ENCODE measurements at places on chromosomes 4 and X. TPM values are rescaled to one million over a fixed set of nuclear protein-coding genes. Genes with fewer than 3 reads are reported as not detected.

AMTN gene
- not detected for total RNA-seq

EDA gene
- 6.7 TPM for total RNA-seq

CENPVL1 gene
- total RNA-seq, result not detected

NWD2 gene
- total RNA-seq, result 2.2 TPM

FDCSP gene
- total RNA-seq, result 78.2 TPM

BTK gene
- total RNA-seq, result 19.7 TPM

CLDN22 gene
- total RNA-seq, result not detected

PAPSS1 gene
- 40.6 TPM for total RNA-seq

SSX2 gene
- not detected for total RNA-seq

SULT1E1 gene
- 0.66 TPM for total RNA-seq

DRP2 gene
- under 0.01 TPM for total RNA-seq

NPY2R gene
- total RNA-seq, result 1.6 TPM

SLC10A7 gene
- 17.0 TPM for total RNA-seq

TNMD gene
- 1.3 TPM for total RNA-seq

ADH6 gene
- total RNA-seq, result not detected

TLR3 gene
- 4.3 TPM for total RNA-seq

PPBP gene
- 2.0 TPM for total RNA-seq

PROM1 gene
- total RNA-seq, result 40.0 TPM

IGSF1 gene
- total RNA-seq, result 0.96 TPM

EOLA2 gene
- total RNA-seq, result 21.6 TPM

S100P gene
- 0.29 TPM for total RNA-seq

YIPF7 gene
- 0.73 TPM for total RNA-seq

SRPX2 gene
- 32.6 TPM for total RNA-seq

NPNT gene
- total RNA-seq, result 11.1 TPM

MTNR1A gene
- not detected for total RNA-seq

OTC gene
- total RNA-seq, result 1.4 TPM

FBXW7 gene
- total RNA-seq, result 247 TPM

TMEM154 gene
- total RNA-seq, result 1.3 TPM

KIT gene
- total RNA-seq, result 75.4 TPM

POU3F4 gene
- not detected for total RNA-seq

TMPRSS11B gene
- not detected for total RNA-seq

ZIC3 gene
- total RNA-seq, result not detected

ARHGAP4 gene
- 21.5 TPM for total RNA-seq

ADH4 gene
- 0.48 TPM for total RNA-seq

SNCA gene
- total RNA-seq, result 12.7 TPM

NUP62CL gene
- total RNA-seq, result 8.5 TPM

GPRIN3 gene
- total RNA-seq, result 4.0 TPM

MAGEB5 gene
- total RNA-seq, result not detected

MAGEE2 gene
- not detected for total RNA-seq
